ENCODE measurements at places on chromosomes 6 and 20.
A peak's percentile ranks its signal among the peaks of the same experiment; 100 is the strongest.

- no peak for DNase-seq
Measured at GRCh38 chr6:163637524-163637923, 223.0 kb downstream of the QKI start.

DNA sequence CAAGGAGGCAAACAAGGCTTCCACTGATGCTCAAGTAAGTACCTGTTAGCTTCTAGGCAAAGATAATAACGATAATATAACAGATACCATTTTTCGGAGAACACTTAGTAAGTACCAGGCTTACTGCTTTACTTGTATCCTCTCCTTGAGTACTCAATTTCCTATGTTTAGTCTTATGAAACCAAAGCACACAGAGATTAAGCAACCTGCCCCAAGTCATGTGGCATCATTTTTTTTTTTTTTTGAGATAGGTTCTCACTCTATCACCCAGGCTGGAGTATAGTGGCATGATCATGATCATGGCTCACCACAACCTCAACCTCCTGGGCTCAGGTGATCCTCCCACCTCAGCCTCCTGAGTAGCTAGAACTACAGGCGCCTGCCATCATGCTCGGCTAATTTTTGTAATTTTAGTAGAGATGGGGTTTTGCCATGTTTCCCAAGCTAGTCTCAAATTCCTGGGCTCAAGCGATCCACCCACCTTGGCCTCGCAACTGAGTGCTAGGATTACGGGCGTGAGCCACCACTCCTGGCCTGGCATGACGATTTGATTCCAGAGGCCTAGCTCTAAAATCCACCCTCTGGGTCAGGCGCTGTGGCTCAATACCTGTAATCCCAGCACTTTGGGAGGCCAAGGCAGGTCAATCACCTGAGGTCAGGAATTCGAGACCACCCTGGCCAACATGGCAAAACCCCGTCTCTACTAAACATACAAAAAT, 14.0 kb downstream of the SPAG4 start:
- no peak for DNase-seq

DNA sequence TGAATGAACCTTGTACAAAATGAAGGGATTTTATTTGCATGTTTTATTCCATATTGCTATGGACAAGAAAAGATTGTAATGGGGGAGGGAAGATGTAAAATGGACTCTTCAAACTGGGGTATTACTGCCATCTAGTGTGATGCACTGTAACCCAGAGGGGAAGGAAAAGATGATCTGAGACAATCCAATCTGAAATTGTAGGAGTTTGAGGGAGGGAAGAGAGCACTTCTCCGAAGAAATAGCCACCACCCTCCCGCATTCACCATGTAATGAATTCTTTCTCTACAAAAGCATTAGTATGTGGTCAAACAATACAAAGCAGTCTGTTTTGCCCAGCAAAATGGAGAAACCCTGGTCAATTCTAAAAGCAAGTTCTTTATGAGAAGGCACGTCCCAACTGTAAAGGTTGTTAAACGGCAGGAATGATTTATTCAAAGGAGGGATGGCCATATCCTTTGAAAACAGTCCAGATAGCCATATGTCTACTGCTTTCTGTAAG, 679.5 kb upstream of the NRSN1 start:
- peak; percentile 72 for DNase-seq

- no peak for DNase-seq
Measured at GRCh38 chr20:57657535-57658446, 37.6 kb upstream of the ZBP1 start.

DNA sequence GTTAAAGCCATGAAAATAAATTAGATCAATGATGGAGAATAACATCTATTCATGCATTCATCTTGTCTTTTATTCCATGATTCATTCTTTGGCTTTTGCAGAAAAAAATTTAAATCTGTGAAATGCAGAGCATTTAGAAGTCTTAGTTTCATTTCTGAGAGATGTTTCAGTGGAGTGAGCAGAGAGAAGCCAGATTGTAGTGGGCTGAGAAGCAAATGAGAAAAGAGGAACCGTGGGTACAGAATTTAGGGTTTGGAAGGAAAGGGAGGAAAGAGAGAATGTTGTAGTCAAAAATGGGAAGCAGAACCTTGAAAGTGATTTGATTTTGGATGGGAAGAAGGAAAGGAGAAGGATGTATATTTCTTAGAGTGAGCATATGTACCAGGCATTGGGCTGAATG, 260.3 kb upstream of the MAN1A1 start:
- no peak for DNase-seq

DNA sequence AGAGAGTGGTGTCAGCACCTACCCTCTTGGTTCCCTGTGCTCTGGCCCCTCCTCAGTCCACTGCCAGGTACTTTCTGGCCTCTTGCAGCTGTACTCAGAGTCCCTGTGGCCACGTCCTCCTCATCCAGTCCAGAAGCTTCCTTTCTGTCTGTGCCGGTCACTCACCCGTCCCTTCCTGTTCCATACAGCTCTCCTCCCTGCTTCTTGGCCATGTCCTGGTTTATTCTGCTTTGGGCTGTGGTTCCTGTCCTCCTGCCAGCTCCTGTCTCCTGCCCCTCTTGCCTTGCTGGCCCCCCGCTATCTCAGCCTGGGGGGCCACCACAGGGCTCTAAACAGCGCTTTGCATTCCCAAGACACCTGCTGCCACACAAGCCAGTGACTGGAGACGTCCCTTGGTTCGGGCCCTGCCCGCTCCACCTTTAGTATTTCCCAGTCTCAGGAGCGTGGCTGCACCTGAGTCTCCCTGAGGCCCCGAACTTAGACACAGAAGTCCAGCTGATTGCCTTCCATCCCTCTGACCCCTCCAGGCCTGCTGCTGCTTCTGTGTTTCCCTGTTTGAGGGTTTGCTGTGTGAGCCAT, 15.5 kb upstream of the RBM38 start:
- DNase-seq, result no peak

- DNase-seq, result peak; percentile 84
Measured at GRCh38 chr6:115891111-115891669, 169.5 kb downstream of the FRK start.

DNA sequence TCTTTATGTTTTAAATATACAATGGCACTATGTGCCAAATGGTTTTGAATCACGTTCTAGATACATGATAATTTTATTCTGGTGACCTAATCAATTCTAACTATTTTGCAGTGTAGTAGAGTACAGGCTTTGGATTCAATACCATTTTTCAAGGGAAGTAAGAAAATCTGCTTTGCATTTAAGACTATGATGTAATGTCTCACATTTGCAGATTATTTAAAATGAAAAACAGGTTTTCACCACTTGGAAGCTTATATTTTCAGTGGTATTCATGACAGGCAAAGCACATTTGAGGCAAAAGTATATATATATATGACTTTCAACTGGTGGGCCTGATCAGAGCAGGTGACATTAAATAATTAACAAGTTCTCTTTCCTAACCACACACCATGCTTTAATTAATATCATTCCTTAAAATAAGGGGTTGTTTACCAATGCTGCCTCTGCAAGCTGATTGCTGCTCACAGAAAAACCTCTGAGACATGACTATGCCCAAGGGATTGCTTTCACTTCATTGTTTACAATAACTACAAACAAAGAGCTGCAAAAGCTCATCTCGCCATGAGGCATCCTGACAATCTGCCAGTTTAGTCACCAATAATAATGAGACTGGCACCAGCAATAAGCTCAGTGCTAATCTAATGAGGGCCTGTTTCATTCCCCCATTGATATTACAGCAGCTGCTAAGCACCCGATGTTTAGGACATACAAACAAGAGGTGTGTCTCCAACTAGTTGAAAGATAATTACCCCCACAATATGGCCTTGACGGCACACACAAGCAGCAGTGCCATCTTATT, 1176.0 kb upstream of the GJE1 start:
- peak; percentile 12 for DNase-seq

GRCh38 chr20:1119128-1119505, 715 bp downstream of the PSMF1 start:
- DNase-seq, result no peak

DNA sequence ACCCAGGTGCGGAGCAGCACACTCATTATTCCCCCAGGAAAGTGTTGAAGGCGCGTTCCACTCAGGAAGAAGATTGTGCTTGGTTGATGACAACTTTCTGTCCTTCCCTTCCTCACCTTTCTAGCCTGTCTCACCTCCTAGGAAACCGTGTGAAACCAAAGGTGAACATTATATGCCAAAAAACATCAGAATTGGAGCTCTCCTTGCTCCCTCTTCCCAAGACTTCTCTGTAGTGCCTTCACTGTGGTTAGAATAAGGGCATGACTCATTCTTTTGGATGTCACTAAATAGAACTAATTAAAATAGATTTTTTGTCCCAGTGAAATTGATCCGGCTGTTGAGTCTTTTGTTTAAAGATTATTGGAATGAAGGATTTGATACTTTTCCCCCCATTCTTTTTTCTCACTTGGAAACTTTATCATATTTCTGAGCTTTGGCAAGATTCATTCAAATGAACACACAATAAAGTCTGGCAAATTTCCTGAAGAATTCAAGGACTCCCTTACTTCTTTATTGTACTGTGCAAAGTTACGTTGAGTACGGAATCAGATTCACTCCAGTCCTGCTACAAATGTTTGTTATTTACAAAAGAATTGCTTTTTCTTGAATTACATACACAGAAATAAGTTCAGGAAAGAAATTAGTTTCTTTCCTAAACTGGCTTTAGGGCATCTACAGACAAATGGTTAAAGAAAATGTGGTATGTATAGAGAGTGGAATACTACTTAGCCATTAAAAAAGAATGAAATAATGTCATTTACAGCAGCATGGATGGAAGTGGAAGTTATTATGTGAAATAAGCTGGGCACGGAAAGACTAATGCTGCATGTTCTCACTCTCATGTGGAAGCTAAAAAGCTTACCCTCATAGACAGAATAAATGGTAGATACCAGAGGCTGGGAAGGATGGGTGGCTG, 142.8 kb upstream of the AKAP12 start:
- peak; percentile 42 for DNase-seq

DNA sequence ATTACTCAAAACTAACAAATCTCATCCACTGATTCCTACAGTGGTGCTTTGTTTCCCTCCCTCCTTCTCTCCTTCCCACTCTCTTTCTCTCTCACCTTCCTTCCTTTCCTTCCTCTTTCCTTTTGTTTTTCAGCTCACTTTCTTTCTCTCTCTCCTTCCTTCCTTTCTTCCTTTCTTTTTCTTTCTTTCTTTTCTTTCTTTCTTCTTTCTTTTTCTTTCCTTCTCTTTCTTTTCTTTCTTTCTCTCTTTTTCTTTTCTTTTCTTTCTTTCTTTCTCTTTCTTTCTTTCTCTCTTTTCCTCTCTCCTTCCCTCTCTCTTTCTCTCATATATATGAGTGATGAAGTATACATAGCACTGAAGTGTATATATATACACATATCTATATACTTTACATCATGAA, 241.4 kb downstream of the CENPW start:
- DNase-seq, result no peak

DNA sequence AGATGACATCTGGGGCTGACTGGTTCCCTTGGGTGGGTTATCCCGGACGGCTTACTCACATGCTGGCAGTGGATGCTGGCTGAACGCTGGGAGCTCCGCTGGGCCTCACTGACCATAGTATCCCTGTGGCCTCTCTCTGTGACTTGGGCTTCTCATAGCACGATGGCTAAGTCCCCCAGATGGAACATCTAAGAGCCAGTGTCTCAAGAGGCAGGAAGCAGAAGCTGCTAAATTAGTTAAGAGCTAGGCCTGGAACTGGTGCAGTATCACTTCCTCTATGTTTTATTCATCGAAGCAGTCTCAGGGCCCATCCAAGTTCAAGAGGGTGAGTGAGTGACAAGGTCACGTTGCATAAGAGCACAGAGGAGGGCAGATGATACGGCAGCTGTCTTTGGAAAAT, 116.5 kb upstream of the LAMP5 start:
- DNase-seq, result no peak

DNA sequence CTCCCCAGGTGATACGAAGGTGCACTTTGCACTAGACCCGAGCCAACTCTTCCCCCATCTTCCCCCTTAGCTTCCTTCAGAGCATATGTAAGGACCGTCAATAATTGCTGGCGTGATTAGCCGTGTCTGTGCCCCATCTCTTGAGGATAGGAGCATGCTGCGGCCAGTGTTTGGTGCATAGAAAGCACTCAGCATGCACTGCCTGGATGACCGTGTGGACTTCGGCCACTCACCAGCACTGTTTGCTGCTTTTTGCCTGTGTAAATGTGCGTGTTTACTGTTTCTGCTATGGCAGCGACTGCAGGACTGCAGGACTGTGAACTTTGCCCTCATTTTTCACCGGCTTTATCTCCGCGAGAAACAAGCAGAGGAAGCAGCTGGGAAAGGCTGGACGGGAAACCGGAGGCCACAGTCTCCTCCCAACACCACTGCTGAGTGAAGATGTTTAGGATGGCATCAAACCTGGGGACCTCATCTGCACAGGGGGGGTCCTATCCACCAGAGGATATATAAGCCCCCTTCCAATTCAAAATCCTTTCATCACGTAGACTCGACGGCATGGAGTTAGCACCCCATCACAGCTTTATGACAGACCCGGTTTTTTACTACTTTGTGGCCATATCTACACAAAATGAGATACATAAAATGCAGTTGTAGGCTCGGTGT, 150.6 kb upstream of the AFDN start:
- DNase-seq, result no peak

DNA sequence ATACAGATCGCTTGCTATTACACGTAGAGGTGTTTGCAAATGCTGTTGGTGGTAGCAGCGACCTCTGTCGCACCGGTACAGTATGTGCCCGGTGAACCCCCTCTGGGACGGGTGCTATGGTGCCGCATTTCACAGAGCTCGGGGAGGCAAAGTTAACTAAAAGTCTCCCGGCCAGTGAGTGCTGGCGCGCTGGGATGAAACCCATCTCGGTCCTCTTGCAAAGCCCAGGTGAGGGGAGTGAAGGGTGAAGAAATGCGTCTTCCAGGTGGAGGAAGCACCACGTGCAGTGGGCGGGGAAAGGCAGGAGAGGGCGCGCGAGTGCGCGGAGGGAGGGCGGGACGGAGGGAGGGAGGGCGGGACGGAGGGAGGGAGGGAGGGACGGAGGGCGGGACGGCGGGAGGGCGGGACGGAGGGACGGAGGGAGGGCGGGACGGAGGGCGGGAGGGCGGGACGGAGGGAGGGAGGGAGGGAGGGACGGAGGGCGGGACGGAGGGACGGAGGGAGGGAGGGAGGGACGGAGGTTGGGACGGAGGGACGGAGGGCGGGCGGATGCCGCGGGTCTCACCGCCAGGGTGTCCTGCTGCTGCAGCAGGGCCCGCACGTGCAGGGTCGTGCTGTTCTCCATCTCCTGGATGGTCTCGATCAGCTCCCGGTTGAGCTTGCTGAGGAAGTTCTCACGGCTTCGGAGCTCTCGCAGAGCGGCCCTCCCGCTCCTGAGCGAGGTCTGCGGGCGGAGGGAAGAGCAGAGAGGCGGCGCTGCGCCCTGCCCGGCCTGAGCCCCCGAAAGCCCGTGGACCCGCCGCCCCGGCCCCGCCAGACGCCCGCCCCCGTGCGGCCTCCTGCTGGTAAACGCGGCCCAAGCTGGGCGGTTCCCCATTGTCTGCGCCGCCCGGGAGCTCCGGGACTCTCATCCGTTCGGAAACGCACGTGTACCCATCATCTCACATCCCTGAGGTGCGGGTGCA, 11.7 kb downstream of the C20orf96 start:
- no peak for DNase-seq
